ENCODE measurements at places on chromosomes 13 and 19.

GRCh38 chr13:91698767-91699166 lies 300.3 kb downstream of the GPC5 start:
- DNase-seq: no peak

GRCh38 chr13:20566468-20566897 lies 474 bp upstream of the IFT88 start:
- peak; percentile 60 for DNase-seq

DNA sequence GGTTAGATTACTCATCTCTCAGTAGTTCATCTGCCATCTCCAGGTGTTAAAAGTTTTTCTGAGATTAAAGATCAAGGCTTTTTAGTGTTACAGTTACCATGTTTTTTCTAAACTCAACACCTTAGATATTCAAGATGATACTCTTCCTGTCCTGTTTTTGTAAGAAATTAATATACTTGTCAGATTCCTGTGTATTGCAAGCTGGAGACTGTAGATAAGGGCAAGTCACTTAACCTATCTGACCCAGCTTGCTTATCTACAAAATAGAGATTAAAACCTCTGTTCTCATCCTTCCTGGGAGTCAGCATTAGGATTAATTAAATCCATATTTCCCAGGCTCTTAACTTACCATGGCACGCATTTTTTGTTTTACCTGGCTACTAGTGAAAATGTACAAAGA lies 25.2 kb downstream of the SUGT1 start:
- DNase-seq: no peak

DNA sequence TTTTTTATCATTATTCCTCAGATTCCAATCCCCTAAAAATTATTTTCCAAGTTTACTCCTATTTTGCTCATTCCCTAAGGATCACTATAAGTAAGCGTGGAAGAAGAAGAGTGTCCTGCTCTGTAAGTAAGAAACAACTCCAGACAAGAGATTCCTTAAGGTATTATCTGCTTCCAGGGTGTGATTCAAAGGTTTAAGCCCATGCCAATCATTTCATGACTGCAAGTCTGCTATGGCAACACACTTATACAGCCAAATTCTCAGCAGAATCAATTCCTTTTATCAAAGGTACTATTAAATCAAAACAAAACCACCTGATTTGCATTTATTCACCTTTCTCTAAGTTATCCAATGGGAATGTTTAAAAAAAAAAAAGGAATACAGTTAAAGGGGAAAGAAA lies 43.7 kb downstream of the FOXO1 start:
- no peak for DNase-seq

Measured in RWPE2 (cell line).